ENCODE measurements at places on chromosomes 7 and 10.

DNA sequence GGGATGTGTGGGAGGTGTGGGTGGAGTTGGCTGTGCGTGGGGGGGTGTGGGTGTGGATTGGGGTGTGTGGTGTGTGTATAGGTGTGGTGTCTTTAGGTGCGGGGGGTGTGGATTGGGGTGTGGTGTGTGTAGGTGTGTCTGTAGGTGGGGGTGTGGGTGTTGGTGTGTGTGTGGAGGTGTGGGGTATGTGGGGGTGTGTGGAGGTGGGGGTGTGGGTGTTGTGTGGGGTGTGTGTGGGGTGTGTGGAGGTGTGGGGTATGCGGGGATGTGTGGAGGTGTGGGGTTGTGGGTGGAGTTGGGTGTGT is 33.9 kb downstream of the SPDYE17 start:
- DNase-seq: no peak

DNA sequence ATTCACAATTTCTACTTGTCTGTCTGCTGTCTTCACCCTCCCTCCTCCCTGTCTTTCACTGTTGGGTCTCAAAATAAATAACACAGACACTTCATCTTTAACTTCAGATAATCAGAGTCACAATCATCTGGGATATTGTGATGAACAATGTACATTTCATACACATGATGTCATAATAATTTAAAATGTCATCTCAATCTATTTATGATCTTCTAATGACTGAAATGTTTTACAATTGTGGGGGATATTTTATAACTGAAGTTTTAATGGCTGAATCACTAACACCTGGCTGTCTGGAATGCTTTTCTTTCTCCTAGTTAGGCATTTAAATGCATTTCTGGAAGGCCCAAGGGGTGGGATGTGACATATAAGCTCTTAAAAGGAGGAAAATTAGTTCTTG is 859.8 kb downstream of the LRMDA start:
- DNase-seq: no peak

GRCh38 chr7:77353911-77354310 is 62.2 kb downstream of the GSAP start:
- no peak for DNase-seq

GRCh38 chr7:22980422-22980821 is 33.5 kb downstream of the HYCC1 start:
- no peak for DNase-seq

DNA sequence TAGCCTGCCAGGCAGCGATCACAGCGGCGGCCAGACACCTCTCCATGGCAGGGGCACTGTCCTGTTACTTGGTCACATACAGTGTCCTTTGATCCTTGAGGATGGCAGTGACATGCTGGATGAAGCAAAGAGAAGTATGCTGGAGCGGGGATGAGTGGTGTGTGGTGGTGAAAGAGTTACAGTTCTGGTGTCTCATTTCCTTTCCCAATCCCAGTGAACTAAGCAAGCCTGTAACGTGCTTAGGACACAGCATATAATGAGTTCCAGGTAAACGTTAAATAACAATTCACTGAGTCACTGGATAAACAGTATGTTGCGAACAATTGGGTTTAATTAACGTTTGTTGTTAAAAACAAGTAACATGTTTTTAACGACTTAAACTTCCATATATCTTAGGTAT is 63.5 kb upstream of the LAMB1 start:
- no peak for DNase-seq

Data from activated gamma-delta T cell treated with anti-CD3 and anti-CD28 coated beads, Interleukin-2, amount 50 U/mL, for 16 hours (primary cell).